ENCODE measurements at places on chromosomes 7 and 10.
A peak's percentile ranks its signal among the peaks of the same experiment; 100 is the strongest.

GRCh38 chr10:114379631-114380041, 24.7 kb downstream of the AFAP1L2 start:
- DNase-seq = no peak

- DNase-seq = peak; percentile 6
These were observed 365.1 kb upstream of the NFE2L3 start for GRCh38 chr7:25786936-25787335.

- no peak for DNase-seq
These were observed 1.5 kb downstream of the PCLO start for GRCh38 chr7:83161186-83161585.

GRCh38 chr10:100653957-100654781, 91.2 kb upstream of the PAX2 start:
- DNase-seq = no peak

DNA sequence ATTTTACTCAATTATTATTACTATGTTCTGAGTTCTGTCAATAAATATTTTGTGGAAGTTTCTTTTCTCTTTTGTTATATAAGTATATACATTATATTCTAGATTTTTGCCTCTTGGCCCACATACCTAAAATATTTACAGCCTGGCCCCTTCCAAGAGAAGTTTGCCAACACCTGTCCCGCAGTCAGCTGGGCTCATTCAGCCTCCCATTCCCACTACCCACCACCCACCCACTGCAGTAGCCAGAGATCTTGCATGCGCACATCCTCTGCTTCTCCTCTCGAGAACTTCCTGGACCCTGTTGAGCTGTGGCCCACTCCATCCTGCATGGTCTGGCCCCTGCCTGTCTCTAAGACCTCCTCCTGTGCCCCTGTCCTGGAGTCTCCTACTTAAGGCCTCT, 33.6 kb downstream of the WIPF3 start:
- DNase-seq = no peak

DNA sequence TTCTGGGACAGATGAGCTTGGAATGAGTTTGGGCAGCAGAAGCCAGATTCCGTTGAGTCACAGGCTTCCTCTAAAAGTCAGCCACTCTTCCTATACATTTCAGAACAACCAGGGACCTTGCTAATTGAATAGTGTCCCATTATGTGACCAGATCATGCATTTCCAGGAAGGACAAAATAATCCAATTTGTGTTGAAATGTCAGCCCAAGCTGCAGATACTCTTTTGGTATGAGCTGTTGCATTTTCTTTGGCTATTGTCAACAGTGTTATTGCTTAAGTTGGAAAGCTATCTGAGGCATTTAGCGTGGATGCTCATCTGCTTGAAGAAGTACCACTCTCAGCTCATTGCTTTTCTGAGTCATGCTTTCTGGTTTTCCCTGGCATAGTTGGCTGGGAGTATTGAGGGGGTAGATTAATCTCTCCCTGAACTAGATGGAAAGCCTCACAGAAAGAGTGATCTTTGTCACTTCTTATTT, 223.7 kb upstream of the HABP2 start:
- DNase-seq = no peak

- no peak for DNase-seq
These were observed 50.6 kb upstream of the RET start for GRCh38 chr10:43026039-43026973.

DNA sequence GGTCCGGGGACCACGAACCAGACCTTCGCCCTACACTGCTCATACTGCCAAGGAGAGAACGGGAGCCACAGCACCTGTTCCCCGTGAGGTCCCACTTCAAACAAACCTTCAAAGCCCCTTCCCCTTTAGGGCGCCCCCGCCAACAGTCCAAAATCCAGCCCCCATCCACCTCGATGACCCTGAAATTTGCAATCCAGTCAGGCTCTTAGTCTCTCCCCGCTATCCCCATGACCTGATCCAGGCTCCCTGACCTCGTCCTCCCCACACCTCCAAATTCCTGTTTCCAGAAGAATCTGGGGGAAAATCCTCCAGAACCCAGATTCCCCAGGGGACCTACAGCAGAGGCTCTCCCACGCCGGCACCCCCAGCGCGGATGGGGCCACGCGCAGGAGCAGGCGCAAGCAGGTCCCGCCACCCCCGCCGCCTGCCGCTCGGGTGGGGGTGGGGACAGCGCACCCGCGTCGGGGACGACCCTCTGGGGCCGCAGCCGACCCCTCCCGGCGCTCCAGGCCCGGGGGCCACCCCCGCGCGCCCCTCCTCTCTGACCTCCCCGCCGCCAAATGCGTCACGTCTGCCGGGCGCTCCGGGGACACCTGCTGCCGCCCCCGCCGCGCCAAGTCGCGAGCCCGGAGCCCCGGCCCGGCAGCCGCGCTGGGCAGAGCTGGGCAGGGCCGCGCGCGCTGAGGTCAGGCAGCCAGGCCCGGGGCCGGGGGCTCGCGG, 753 bp downstream of the CAMK2B start:
- DNase-seq = no peak

DNA sequence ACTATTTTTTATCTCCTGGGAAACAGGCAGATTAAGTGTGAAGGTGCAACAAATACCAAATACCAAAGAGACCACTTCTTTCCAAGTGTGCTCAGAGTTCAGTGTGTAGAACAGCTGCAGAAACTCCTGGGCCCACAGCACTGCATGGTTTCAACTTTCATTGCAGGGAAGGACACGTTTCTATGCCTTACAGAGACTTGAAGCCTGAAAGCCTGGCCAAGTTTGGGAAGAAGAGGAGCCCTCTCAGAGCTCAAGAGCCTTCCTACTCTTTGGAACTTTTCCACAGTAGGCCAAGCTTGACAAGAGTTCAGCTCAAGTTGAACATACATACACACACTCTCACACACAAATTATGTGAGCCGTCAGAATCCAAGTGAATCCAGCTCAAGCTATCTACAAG, 2.5 kb downstream of the HOXA4 start:
- no peak for DNase-seq

- peak; percentile 85 for DNase-seq
These were observed 67.6 kb upstream of the CTNNA3 start for GRCh38 chr10:67763499-67764011.

GRCh38 chr10:57807906-57808305, 459.8 kb downstream of the IPMK start:
- DNase-seq = no peak

GRCh38 chr7:153091477-153091876, 331.9 kb downstream of the ACTR3B start:
- no peak for DNase-seq

DNA sequence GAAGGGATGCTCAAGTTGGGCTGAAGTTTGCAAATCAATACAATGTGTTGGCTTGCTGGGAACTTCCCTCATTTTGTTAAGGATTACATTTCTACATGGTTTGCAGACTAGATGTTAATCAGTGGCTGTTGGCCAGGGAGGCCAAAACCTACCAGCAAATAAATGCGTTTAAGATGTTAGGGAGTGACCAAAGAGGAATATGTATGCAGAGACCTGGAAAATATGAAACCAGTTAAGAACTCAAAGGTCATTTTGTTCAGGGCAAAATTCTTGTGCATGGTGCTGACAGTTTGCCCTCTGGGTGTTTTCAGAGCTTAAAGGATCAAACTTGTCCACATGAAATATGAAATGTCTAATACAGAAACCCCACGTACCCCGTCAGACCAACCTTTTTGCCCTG, 30.3 kb downstream of the GATA3 start:
- DNase-seq = no peak

- DNase-seq = peak; percentile 72
These were observed 868 bp downstream of the TIAL1 start for GRCh38 chr10:119595676-119596515.

DNA sequence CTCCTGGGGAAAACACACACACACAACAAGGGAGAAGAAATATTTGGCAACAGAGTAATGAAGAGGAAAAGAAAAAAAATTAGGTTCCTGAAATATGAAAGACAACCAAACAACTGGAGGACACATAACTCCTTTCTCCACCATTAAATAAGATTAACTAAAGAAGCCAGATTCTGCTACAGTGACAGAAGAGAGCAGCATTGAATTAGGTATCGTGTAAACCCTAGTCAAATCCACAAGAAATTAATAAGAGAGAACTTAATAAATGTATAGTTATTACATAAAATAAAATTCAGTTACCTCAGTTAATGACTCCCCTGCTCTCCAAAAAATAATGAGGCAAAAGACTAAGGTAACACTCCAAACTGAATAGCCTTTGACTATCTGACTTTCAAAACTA, 306.7 kb downstream of the CRPPA start:
- DNase-seq = peak; percentile 47

DNA sequence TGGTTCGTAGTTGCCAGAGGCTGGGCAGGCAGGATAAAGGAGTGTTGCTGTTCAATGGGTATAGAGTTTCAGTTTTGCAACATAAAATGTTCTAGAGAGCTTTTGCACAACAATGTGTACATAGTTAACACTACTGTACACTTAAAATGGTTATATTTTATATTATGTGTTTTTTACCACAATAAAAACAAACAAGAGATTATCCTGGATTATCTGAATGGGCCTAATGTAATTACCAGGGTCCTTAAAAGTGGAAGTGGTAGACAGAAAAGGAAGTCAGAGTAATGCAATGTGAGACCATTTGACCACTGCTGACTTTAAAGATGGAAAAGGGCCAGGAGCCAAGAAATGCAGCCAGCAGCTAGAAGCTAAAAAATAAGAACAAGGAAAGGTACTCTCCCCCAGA, 159.7 kb downstream of the SGMS1 start:
- DNase-seq = no peak

DNA sequence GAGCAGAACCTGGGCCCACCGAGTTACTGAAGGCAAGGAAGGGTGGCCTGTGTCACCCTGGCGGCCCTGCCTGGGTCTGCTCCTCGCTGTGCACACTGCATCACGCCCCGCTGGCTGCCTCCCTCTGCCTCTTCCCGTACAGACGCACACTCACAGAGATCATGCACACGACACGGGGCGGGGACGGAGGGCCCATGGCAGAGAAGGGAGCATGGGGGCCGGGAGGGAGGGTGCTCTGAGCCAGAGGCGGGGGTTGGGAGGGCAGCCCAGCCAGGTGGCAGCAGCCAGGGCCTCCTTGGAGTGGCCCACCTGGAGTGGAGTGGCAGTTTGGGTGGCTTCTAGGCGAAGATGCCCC, 16.6 kb downstream of the BUD23 start:
- DNase-seq = no peak

- DNase-seq = peak; percentile 53
These were observed 628 bp downstream of the PARP12 start for GRCh38 chr7:140062118-140062527.

DNA sequence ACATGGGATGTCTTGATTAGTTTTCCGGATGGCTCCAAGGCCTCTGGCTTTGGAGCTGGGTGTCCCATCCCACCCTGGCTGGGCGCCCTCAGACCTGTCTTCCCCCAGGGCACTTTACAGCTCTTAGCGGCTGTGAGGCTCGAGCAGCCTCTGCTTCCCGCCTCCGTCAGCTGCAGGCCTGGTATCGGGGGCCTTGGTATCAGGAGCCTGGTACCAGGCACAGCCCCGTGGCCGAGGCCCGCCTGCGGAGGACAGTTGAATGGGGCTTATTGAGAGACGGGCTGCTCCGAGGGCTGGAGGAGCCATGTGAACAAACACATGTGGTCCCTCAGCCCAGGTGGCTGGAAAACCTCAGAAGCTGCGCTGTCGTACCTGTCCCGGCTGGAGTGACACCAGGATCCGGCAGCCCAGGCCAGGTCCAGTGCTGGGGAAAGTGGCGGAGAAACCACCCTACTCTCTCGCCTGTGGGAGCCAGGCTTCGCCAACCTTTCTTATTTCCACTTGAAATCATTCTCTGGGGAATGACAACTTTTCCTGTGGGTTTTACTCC, 23.9 kb upstream of the AP5Z1 start:
- no peak for DNase-seq

- DNase-seq = no peak
These were observed 70.9 kb downstream of the ATXN7L1 start for GRCh38 chr7:105805447-105806019.

- DNase-seq = peak; percentile 47
These were observed 18.4 kb downstream of the SPOCK2 start for GRCh38 chr10:72069751-72070526.

DNA sequence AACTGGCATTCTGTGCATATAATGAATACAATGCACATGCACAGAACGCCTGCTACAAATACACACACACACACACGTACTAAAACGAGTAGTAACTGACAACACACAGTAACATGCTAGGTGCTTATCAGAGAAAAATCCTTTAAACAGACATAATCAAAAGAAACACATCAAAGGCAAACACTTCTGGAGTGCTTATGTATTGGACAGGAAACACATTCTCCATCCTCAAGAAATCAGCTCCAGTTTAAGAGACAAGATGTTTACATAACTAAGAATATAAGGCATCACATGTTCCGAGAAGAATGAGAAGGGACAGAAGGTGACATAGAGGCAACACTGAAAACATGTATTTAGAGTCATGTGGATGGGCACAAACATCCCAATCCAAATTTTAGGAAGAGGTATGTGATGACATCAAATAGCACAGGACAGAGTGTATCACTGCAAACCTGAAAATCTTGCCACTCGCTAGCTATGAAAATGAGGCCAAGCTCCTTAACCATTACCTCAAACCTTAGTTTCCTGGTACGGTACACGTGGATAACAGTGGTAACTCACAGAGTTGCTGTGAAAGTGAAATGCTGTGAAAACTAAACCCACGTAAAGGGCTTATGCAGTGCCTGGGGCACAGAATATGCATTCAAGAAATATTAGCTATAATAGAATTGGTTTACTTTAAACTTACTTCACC, 619.6 kb downstream of the PARD3 start:
- DNase-seq = no peak

DNA sequence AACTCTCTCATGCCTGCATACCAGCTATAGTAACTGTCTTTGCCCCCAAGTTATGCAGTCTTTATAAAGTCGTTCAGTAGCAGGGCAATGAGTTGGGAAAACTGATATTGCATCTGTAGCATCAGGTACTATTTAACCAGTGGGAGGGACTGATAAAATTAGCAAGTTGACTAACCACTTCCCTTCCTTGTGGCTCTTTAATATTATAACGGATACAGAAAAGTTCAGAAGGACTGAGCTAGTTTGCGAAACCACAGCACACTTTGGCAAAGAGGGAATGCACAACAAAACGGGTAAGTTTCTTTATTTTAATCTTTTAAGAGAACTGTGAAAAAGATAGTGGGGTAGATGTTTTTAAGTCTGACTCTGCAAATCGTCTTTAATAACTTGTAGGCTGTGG, 205.3 kb upstream of the HDAC9 start:
- DNase-seq = no peak

- no peak for DNase-seq
These were observed 43.6 kb downstream of the PLCE1 start for GRCh38 chr10:94037286-94037685.

- no peak for DNase-seq
These were observed 81.0 kb downstream of the PKD1L1 start for GRCh38 chr7:47867286-47867685.

DNA sequence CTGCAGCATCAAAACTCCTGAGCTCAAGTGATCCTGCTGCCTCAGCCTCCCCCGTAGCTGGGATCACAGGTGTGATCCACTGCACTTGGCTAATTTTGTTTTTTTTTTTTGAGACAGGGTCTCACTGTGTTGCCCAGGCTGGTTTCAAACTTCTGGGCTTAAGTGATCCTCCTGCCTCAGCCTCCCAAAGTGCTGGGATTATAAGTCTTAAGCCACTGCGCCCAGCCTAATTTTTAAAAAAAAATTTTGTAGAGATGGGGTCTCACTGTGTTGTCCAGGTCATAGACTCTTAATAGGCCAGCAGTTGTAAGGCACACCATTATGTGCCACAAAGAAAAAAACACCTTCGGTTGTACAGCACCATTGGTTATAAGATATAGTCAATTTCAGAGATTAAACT, 122.4 kb downstream of the MAPK8 start:
- DNase-seq = no peak

Data from Karpas-422 (cell line).